ENCODE measurements at places on chromosomes 1 and 21.
A peak's percentile ranks its signal among the peaks of the same experiment; 100 is the strongest.

DNA sequence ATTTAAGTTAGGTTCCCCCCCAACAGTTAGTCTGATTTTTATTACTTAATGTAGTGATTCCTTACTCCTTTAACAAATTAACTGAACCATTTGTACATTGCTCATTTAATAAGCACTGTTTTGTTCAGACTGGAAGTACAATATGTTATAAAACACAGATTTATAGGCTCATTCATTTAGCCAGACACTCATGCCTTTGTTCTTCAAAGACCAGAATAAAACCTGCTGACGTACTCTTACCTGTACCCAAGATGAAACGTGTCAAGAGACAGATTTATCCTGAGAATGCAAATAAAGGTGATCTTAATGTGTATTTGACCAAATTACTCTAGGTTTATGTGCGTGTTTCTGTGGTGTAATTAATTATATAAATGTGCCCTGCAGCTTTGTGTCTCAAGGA lies 92.8 kb downstream of the INTS7 start:
- DNase-seq = no peak

DNA sequence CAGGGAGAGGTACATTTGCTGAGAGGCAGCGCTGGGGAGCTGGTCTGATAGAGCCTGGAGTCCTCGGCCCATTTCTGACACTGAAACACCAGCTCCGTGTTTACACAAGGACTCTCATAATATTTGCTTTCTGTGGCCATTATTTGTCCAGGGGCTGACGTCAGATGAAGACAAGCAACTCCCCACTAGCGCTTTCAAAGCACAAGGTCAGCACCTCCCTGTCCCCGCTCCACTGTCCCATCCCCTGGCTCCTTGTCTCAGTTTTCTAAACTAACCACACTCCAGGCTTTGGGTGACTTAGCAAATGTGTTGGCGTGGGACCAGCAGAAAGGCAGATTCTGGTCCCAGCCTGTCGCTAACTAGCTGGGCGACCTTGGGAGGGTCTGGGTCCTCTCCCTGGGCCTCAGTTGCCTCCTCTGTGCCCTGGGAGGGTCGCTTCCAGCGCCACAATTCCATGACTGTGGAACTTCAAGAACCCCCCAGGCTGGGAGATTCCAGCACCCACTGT lies 37.4 kb upstream of the ZBTB40 start:
- no peak for DNase-seq

- no peak for DNase-seq
Measured at GRCh38 chr1:14652840-14653239, 54.4 kb downstream of the KAZN start.

DNA sequence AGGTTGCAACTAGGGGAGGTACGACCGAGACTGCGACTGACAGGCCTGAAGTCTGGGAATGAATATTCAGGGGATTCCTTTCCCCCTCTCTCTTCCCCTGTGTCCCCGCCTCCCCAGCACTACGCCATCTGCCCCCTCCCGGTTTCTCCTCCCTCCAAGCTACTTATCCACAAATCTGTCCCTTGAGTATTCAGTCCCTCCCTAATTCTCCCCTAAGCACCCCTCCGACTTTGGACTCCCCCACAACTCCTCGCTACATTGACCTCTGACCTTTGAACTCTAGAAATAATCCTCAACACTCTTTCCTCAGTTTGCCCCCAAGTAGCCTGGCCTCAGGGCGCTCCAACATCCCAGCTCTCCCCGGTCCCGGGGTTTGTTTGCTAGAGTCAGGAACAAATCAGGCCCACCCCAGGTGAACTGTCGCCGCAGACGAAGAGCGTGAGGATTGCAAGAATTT lies 393 bp downstream of the LYSMD1 start:
- DNase-seq = peak; percentile 17

- no peak for DNase-seq
Measured at GRCh38 chr1:113605146-113605545, 154.1 kb downstream of the PHTF1 start.

DNA sequence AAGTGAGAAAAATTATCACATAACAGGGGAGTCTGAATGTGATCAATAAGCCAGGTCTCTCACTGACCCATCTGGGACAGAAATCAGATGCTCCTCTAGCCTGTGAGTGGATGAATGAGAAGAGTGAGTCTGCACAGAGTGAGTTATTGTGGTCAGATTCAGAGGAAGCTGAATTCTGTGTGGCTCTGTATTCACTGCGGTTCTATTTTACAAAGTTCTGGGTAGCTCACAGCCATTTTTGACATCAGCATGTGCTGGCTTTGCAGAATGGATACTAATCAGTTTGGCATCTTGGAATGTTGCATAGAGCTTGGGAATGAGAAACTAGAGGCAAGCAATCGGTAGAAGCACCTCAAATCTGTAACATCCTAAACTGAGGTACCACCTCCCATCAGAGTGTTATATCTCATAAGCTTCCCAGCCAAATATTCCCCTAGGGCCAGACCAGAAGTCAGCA lies 3.8 kb downstream of the COLGALT2 start:
- DNase-seq = peak; percentile 74

GRCh38 chr21:41373763-41374162 lies 11.9 kb downstream of the MX2 start:
- DNase-seq = no peak

GRCh38 chr1:246300626-246301549 lies 206.2 kb downstream of the SMYD3 start:
- no peak for DNase-seq

DNA sequence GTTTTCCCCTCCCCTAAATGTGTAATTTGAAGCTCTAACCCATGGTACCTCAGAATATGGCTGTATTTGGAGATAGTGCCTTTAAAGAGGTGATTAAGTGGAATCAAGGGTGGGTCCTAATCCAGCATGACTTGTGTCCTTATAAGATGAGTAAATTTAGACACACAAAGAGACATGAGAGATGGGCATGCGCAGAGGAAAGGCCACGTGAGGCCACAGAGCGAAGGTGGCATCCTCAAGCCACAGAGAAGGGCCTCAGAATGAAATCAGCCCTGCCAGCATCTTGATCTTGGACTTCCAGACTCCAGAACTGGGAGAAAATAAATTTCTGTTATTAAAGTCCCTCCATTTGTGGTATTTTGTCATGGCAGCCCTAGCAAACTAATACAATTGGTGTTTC lies 2.9 kb upstream of the PLA2G2F start:
- DNase-seq = no peak

- DNase-seq = no peak
Measured at GRCh38 chr1:176959191-176959820, 205.2 kb downstream of the ASTN1 start.

GRCh38 chr1:117708323-117709248 lies 102.7 kb downstream of the TENT5C start:
- DNase-seq = no peak

DNA sequence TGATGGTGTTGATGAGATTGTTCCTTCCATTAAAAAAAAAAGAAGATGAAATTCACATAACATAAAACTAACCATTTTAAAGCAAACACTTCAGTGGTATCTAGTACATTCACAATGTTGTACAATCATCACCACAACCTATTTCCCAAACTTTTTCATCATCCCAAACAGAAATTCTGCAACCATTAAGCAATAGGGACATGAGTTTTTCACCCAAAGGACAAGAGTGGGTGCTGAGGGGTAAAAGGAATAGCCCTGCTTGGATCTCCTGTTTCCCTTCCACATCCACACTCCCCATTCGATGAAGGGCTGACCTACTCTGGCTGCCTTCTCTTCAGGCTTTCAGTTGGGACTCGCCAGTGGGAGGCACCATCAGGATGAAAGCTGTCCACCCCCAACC lies 59.3 kb downstream of the SLC9A1 start:
- no peak for DNase-seq

GRCh38 chr1:30305061-30305460 lies 418.3 kb downstream of the MATN1 start:
- no peak for DNase-seq

GRCh38 chr21:24693779-24694178 lies 913.5 kb downstream of the MRPL39 start:
- peak; percentile 31 for DNase-seq

GRCh38 chr1:178564783-178565180 lies 51.9 kb downstream of the TEX35 start:
- DNase-seq = no peak

GRCh38 chr21:34133392-34133791 lies 60.0 kb downstream of the MRPS6 start:
- DNase-seq = no peak

GRCh38 chr1:52727114-52727586 lies 897 bp downstream of the ZYG11B start:
- DNase-seq = no peak

- peak; percentile 52 for DNase-seq
Measured at GRCh38 chr1:147890177-147890790, 12.3 kb upstream of the GJA8 start.

DNA sequence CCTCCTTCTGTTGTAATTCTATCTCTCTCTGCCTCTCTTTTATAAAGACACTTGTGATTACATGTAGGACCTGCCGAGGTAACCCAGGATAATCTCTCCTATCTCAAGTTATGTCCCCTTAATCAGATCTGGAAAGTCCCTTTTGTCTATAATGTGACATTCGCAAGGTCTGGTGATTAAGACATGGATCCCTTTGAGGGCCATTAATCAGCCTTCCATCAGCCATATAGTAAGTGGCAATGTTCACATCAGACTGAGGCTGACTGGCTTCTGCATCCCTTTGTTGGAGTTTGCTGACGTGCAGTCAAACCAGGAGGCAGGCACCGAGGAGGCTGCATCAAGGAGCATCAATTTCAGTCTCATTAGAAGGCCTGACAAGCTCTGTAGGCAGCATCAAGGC lies 209.6 kb downstream of the BACH1 start:
- no peak for DNase-seq

- DNase-seq = no peak
Measured at GRCh38 chr1:205703072-205703471, 22.8 kb upstream of the SLC45A3 start.

DNA sequence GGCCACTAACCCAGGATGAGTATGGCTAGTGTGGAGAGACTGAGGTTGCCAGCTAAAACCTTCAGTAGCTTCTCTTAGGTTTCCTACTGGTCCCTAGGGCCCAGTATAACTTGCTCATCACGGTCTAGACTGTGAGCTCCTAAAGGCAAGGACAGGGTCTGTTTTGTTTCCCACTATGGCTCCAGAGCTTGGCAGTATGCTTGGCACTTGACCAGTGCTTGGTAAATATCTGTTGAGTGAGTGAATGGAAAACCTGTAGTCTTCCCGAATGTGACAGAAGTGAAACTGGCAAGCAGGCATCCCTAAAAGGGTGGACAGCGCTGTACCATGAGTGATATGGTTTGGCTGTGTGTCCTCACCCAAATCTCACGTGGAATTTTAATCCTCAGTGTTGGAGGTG lies 13.1 kb upstream of the PARS2 start:
- DNase-seq = no peak

DNA sequence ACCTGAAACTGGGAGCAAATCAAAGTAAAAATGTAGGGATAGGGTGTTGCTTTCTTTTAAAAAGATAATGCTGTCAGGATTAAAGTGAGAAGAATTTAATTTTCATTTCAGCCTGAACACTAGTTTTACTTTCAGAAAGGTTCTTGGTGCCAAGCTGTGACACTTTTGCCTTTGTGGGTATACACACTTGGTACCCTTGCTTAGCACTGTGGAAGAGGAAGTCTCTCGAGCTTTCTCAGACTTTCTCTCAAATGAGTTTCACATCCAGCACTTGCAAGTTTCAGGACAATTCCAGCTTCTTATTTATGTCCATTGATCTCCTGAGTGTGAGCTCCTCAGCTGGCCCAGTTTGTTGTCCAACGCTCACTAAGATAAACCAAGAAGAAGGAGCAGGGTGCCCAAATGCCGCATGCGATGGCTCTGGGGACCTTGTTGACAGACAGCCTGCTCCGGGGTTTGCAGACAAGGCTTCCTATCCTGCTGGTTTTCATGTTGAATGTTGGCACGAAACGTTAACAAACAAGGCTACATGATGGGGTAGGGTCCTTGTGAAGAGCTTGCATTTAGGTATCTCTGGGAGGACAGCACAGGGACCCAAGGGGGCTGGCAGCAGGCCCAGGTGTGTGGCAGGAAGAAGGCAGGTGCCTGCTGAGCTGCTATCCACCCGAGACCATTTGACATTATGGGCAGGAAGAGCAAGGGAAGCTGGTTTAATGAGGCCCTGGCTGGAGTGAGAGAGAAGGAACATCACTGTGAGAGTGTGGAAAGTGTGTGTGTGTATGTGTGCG lies 79.7 kb downstream of the POFUT2 start:
- no peak for DNase-seq

GRCh38 chr1:3483801-3484444 lies 29.5 kb downstream of the ARHGEF16 start:
- DNase-seq = no peak

DNA sequence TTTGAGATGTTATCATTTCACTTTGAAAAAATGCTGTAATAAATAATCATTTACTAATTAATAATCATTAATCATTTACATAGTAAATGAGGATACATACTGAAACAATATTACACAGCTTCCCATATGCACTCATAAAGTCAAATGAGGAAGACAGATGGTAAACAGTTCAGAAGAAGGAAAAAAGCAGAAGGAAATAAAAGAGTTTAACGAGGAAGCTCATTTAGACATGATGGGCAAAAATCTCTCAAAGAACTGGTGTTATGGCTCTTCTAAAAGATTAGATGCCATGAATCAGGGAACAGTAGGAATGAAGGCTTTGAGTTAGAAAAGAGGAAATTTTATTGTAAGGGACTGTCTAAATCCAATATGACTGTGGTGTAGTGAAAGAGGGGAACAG lies 347.6 kb downstream of the PTPRC start:
- DNase-seq = no peak

DNA sequence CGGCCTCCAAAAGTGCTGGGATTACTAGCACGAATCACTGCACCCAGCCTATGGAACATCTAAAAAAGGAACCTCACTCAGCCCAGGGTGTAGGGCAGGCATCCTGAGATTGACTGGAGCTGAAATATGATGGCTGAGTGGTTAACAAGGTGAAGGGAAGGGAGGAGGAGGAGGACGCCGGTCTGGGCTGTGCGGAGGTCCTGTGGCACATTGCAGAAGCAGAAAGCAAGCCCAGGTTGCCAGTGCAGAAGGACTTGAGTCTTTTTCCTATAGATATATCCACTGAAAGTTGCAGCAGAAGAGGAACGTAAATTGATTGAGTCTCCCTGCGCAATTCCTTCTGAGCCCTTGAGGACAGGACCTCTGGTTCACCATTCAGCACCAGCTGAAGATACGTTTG lies 1.5 kb upstream of the KIF17 start:
- DNase-seq = no peak

DNA sequence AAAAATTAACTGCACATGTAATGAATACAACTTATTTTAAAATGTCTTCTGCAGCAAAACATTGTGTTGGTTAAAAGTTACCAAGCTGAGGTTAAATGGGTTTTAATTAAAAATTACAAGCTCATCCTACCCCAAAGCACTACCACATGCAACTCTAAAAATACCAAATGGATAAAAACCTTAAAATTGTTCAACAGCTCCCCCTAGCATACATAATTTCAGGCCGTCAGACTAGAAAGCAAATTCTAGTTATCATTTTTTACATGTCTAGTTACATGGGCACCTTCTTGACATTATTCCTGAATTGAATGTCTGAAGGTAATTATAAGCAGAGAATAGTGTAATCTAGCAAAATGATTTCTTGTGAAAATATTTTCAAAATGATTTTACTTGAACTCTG lies 176.5 kb downstream of the C1orf21 start:
- DNase-seq = peak; percentile 12

Data from HT1080 (cell line).